ENCODE measurements at places on chromosomes 1 and 21.
A peak's percentile ranks its signal among the peaks of the same experiment; 100 is the strongest.

DNA sequence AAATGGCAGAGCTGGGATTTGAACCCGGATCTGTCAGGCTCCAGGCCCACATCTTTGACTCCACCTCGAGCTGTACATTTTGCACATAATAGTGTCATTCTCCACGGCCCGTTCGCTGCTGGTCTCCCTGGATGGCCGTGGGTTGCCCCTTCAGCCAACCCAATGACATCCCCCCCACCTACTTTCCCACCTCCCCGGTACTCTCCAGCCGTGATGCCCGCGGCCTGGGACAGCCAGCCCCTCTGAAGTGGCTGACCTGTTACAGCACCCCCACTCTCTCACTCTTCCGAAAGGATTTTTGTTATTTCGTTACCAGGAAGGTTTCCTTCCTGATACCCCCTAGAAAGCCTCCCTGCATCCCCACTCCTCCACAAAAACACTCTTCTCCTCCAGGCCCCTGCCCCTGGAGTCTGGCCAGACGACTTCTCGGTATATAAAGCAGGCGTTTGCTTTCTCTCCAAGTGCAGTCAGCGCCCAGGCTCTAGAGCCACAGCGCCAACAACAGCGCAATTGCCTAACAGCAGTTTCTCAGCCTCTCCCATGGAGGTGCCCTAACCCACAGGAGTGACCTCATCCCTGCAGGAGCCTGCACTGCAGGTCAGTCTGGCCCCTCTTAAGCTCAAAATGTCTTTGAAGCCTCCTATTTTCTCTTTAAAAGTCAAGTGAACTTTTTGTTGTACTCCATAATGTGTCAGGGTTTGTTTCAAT is 14.5 kb upstream of the GJB5 start:
- no peak for DNase-seq

GRCh38 chr1:230509281-230509977 is 83.3 kb upstream of the PGBD5 start:
- DNase-seq = no peak

DNA sequence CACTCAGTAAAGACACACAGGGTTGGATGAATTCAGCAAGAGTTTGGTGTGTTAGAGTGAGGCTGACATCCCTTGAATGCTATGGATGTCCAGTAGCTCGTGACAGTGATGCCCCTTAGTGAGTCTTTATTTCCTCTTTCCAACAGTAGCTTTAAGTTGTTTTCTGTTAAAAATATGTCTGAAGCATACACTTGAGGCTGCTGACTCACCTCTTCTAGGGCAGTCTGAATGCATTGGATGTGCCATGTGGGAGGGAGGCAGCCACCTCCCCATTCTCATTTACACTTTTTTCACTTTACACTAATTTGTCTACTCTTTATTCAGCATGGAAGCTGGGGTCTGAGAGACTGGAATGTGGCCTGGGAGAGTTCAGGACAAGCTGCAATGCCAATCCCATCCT is 17.6 kb downstream of the NOS1AP start:
- DNase-seq = no peak

- DNase-seq = no peak
These were observed 4.9 kb downstream of the RGS1 start for GRCh38 chr1:192580351-192580962.

- DNase-seq = no peak
These were observed at the start of gene GPR25 for GRCh38 chr1:200872446-200873115. Gene GPR25 (plus strand): TSS chr1:200872981. CDS start chr1:200873038, 57 bp downstream.

DNA sequence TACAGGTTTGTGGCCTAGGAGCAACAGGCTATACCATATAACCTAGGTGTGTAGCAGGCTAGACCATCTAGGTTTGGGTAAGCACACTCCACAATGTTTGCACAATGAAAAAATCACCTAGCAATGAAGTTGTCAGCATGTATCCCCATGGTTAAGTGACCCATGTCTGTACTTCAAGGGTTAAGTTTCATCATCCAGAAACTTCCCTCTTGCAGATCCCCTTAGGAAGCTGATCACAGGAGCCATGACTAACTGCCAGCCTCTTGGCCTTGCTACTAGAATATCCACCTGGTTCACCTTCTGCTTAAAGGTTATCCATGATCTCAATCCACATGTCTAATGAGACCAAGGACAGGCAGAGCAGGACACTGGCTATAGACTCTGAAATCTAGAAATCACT is 3.5 kb upstream of the UBXN10 start:
- DNase-seq = no peak

DNA sequence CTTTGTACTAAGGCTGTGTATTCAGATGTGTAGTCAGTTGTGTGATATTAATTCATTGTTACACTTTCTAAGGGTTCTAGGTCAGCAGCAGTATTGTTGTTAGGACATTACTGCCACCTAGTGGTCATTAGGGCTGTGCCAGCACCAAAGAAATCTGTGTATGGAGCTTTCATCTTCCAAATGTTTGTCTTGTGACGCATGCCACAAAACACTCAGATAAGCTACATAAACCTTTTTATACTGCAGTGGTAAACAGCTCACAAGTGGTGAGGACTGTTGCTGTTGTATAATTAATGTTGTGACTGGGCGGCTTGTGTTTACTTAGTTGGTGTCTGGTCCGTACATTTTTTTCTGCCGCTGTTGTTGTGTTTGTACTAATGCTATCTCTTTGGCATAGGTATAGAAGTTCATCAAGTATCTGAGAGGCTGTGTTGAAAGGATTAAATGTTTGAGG is 51.7 kb downstream of the S1PR1 start:
- DNase-seq = peak; percentile 67

- no peak for DNase-seq
These were observed 14.6 kb downstream of the OPTC start for GRCh38 chr1:203508463-203509073.

- DNase-seq = no peak
These were observed 48.0 kb downstream of the MAB21L3 start for GRCh38 chr1:116159177-116159576.

- DNase-seq = no peak
These were observed 23.4 kb upstream of the TRAPPC10 start for GRCh38 chr21:43988506-43989230.

DNA sequence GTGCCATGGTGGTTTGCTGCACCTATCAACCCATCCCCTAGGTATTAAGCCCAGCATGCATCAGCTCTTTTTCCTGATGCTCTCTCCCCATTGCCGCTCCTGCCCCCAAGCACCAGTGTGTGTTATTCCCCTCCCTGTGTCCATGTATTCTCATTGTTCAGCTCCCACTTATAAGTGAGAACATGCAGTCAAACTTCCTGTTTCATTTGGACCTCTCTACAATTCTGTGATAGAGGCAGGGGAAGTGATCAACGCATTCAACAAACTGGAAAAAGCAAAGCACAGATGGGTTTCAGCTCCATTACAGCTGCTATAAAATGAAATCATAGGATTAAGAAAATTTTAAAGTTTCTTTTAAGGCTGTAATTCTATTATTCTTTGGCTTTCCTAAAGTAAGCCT is 23.3 kb upstream of the CD55 start:
- DNase-seq = no peak

GRCh38 chr1:93434987-93435386 is 12.9 kb upstream of the FNBP1L start:
- no peak for DNase-seq

GRCh38 chr1:117094841-117095604 is 26.5 kb downstream of the TRIM45 start:
- DNase-seq = no peak

- no peak for DNase-seq
These were observed 90.8 kb upstream of the SLC25A33 start for GRCh38 chr1:9448132-9449109.

DNA sequence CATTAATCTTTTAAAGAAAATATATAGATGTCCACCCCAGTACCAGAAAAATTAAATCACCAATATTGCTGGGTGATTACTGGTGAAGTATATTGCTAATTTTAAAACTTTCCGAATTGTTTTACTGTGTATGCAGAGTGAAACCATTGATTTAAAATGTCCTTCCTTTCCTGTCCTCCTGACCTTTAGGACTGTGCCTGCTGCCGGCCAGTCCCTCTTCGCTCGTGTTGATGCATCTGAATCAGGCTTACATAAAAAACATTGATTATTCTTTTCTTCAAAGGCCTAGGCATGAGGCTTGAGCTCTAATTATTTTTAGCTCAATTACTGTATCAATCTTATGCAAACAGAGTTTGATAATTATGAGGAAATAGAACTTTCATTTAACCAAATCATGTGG is 1128.1 kb downstream of the BRINP3 start:
- DNase-seq = no peak

GRCh38 chr1:161266202-161266601 is 7.7 kb downstream of the PCP4L1 start:
- peak; percentile 38 for DNase-seq
